HuH-7 (cell line): ENCODE measurements at places on chromosomes 7 and 10.

DNA sequence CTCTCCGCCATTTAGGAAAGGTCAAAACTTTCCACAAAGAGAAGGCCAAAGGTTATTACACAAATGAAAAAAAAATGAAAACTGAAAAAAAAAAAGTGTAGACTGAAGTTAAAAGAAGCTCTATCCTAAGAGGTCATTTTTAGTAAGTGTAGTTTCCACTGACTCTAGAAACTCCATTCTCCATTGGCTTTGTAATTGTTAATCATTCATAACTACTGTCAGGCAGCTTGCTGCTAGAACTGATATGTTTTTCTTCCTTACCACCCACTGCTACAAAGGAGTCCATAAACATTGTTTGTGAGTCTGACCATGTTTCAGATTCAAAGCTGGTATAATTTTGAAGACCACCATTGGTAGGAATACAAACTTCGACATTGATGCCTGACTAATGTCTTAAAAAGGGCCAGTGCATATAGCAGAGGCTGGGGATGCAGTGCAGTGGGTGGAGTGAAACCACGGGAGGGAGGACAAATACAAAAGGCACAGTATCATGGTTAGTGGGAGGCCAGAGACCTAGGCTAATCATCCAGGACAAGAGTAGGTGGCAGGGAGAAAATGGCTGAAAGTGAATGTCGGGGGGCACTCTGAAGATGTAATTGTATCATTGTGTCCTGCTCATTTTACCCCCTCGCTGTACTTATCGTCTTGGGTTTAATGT lies 16.9 kb upstream of the DYNC1I1 start:
- no peak for DNase-seq

DNA sequence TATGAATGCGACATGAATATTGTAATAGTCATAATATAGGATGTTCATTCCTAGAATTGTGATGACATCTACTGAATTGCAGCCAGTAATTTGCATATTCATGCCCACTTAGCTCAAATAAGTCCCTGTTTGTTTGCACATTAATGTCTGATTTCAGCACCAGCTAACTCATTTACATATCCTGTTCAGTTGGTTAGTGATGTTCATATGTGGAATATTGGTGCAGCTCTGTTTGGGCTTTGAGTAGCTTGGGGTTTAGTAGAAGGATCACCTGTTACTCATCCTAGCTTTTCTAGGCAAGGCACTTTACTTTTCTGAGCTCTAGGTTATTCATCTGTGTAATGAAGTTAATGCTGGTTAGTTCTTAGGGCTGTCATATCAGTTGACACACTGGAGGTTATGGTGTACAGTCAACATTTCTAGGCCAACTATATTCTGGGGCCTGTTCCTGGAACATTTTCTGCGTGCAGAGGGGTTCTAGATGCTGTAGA lies 238.4 kb downstream of the EXOC4 start:
- DNase-seq = no peak

- DNase-seq = no peak
Measured at GRCh38 chr7:78316110-78316509, 517.5 kb downstream of the PHTF2 start.

- DNase-seq = no peak
Measured at GRCh38 chr7:136533732-136534131, 334.7 kb upstream of the CHRM2 start.

DNA sequence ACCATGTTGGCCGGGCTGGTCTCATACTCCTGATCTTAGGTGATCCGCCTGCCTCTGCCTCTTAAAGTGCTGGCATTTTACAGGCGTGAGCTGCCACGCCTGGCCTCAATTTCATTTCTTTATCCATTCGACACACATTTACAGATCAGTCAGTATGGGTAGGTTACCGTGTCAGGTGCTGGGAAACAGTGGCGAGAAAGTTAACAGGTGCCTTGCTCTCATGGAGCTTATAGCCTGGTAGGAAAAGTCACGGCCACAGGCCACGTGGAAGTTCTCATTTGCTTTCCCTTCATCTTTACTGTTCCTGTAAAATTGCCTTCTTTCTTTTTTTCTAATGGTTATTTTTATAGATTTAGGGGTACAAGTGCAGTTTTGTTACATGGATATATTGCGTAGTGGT lies 2.6 kb upstream of the CAMK1D start:
- no peak for DNase-seq

GRCh38 chr7:7566651-7567611 lies at the start of gene MIOS:
TSS of gene MIOS (plus strand) at chr7:7566884. CDS start at chr7:7572476, 5,592 bp downstream.
- peak; percentile 93 for DNase-seq

GRCh38 chr10:7952266-7952665 lies 102.2 kb upstream of the GATA3 start:
- DNase-seq = no peak

DNA sequence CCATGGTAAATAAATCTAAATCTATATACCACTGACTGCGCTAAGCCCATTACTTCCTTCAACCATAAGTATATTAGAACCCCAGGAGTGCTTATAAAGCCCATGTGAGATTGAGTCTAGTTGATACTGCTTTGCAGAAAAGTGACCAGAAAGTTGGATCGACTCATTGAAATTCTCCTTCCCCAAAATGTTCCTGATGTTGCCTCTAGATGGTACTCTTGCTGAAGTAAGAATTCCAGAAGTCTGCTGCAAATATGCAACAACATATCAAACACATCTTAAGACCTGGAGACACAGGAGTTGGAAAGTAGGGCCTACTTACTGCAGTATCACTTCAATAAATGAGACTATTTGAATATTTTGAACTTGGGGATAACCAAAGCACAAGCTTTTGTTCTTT lies 550.8 kb downstream of the IPMK start:
- no peak for DNase-seq

DNA sequence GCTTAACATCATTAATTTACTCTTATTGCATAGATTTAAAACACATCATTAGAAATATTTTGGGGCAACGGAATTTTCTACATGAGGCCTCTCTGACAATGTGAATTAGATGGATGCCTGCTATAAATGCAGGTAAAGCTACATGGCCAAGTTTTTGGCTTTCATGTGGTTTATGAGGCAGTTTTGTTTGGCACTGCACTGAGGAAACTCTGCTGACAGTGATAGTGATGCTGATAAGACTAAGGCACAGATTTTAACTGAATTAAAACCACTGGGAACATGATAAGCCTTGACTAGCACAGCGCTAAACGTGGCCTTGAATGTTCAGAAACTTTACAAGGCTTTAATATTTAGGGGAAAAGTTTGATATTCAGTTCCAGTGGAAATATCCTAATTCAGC lies 114.3 kb upstream of the NOBOX start:
- no peak for DNase-seq

DNA sequence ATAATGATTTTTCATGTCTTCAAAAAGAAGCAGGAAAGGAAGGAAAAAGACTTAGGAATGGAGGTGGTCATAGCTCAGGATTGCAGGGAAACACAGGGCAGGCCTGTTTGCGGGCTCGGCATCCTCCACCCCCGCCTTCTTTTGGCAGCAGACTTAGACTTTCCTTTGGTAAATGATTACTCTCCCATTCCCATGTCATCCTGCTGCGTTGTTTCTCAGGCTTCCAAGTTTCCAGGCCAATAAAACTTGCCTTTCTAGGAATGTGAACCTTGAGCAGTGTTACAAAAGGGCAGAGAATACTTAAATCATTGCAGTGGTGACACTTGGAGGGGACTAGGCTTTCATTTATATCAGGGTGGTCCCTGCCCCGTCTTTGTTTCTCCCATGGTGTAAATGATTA lies 34.0 kb upstream of the DGKB start:
- peak; percentile 4 for DNase-seq

GRCh38 chr7:70389531-70390151 lies 742.3 kb upstream of the GALNT17 start:
- no peak for DNase-seq

GRCh38 chr7:152854386-152854785 lies 94.8 kb downstream of the ACTR3B start:
- no peak for DNase-seq

DNA sequence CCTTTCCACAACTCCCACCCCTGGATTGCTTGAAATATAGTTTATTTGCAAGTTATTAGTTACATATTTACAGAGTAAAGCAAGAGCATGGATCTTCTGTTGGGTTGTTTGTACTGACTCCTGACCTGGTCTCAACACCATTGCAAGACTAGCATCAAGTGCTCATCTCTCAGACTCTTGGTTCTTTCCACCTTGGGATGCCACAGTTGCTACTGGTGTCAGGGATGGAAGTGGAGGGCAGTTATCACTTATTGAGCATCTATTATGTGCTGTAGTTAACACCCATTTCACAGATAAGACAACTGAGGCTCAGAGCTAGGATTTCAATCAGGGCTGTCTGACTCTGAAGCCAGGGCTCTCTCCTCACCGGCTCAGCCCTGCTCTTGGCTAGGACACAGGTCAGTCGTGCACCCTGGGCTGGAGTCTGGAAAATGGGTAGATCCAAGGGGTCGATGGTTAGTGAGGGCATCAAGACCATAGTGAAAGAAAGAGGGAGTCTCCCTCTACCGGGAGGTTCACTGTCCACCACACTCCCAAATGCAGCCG lies 614 bp upstream of the ADAMTS14 start:
- DNase-seq = no peak

GRCh38 chr10:3323865-3324498 lies 151.4 kb upstream of the PITRM1 start:
- DNase-seq = no peak

GRCh38 chr7:33905389-33906032 lies at the start of gene BMPER:
TSS of gene BMPER (plus strand) at chr7:33905539. CDS start at chr7:33905614, 75 bp downstream.
- DNase-seq = peak; percentile 70

DNA sequence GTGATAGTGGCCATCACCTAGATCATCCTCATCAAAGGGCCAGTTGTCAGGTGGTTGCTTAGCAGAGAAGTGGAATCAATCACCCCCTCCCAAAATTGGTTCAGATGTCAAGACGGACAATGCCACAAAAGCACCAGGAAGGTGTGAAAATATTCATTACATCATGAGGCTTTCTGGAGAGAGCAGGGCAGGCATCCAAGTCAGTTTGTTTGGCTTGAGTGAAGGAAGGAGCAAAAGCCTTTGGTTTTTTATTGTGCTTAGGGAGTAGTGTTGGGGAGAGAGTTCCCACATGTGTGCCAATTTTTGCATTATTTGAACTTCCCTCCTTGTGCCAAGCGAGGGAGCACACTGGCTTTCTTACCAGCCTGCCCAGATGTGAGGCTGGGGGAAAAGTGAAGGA lies 1082.9 kb downstream of the LRMDA start:
- DNase-seq = no peak

GRCh38 chr7:107711301-107711700 lies 32.6 kb upstream of the CBLL1 start:
- DNase-seq = no peak

DNA sequence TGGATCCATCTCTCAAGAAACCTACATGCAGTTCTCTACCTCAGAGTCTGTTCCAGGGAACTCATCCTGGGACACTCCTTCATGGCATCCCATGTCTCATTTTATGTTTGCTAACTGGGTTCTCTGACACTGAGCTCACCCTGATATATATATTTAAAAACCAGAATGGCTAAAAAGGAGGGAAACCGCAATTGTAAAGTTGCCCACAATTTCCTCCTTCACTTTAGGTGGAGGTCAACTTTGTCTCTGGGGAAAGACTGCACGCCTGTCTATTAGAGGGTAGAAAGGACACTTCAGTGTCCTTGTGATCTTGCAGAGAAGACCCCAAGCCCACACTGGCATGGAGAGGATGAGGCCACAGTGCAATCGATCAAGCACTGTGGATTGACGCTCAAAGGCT lies 131.7 kb downstream of the TEX36 start:
- no peak for DNase-seq

GRCh38 chr7:121113288-121113687 lies 124.8 kb downstream of the CPED1 start:
- DNase-seq = no peak

DNA sequence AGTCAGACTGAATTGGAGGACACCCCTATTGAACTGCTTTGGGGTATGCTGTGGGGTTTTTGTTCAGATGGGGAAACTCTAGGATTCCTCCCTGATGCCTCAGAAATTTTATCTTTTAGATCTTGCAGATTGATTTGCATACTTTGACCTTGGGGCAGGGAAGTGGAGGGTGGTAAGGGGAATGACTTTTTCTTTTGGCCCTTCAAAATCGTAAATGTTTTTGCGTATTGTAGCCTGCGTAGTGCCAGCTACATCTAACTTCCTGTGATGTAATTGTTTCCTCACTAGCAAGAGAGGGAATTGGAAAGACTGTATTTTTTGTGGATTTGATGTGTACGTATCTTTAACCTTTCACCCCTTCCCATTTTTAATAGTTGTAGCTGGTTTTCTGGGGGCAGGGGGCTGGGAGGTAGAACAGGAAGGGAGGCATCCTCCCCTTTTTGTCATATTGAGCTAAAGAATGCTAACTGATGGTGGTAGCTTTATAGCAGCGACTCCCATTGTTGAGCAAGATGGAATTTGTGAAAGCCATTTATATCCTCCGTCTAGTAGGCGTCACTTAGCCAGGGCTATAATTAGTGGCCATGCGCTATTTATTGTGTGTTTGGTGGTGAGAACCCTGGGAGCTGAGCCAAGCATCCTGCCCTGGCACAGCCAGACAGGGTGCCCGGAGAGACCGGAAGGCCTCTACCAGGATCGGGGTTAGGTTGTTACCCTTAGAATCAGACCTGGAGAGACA lies 11.3 kb downstream of the DUSP5 start:
- no peak for DNase-seq

DNA sequence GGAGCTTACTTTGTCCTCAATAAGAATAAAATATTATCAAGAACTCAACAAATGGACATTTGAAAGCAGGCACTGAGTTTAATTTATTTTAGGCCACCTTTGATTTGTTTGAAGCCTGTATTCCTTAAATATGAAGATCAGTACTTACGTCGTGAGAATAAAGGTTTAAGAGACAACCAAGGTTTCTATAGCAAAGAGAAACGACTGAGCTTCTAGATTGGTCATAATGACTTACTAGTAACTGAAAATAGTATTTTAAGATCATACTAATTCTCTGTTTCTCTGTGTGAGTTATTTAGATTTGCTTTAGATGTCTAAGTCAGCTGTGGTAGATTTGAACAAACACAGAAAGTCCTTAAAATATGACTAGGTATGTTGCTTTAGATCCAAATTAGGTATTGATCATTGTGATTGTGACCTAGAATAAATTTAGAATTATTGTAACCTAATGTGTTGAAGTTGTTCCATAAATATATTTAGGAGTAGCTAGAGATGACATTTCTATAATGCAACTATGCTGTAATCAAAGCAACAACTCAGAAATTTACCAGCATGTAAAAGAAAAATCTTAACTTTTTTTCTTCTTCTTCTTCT lies 2.4 kb upstream of the GLCCI1 start:
- no peak for DNase-seq

DNA sequence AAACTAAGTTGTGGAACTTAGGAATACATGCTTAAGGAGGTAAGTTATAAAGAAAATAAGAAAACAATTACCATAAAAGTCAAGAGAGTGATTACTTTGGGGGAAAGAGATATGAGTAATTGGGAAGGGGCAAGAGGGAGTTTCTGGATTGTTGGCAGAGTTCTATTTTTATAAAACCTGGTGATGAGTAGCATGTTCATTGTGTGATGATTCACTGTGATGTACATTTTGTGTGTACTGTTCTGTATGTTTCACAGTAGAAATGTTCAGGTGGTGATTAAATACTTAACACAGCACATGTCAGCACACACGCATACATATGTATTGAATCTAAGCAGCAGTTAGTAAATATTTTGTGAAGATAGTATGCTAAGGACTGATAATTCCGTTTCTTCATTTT lies 9.7 kb upstream of the OIT3 start:
- DNase-seq = no peak

GRCh38 chr10:49624629-49625028 lies 10.8 kb downstream of the CHAT start:
- no peak for DNase-seq

GRCh38 chr7:133638857-133639256 lies 386.0 kb downstream of the EXOC4 start:
- no peak for DNase-seq

- DNase-seq = no peak
Measured at GRCh38 chr7:100191775-100192174, 14.1 kb downstream of the STAG3 start.

- DNase-seq = peak; percentile 50
Measured at GRCh38 chr10:101092881-101093354, 31.1 kb downstream of the KAZALD1 start.
